ENCODE measurements at places on chromosomes 7 and 10.

GRCh38 chr10:129466703-129467358, at the start of gene MGMT:
Gene MGMT (plus strand): TSS chr10:129467241.
- DNase-seq: peak; percentile 95

GRCh38 chr10:44684661-44685060, 226.5 kb upstream of the TMEM72 start:
- no peak for DNase-seq

DNA sequence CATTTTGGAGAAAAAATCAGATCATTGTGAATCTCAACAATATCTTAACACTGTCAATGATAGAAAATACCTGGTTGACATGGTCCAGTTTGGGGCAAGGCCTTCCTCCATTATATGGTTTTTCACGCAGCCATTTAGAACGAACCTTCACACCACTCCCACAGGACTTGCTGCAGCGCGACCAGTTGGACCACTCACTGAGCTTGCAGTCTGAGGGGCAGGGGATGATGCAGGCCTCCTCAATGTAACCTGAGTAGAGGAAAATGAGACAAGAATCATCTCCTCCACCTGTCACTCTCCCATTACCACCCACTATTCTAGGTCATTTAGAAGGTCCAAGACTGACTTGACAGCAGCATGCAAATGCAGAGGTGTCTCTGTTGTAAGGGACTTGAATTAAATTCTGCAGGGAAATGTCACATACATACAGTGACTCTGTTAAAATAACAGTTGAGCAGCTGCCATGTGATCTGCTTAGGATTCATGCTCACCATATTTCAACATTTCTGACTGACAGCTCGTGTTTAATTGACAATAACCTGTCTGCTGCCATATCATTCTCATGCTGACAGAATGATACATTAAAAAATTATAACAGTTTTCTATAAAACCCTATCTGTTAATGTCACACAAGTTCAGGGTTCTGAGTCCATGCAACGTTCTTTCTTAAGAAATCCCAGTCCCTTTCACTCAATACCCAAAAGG, 403.0 kb downstream of the THSD7A start:
- no peak for DNase-seq

DNA sequence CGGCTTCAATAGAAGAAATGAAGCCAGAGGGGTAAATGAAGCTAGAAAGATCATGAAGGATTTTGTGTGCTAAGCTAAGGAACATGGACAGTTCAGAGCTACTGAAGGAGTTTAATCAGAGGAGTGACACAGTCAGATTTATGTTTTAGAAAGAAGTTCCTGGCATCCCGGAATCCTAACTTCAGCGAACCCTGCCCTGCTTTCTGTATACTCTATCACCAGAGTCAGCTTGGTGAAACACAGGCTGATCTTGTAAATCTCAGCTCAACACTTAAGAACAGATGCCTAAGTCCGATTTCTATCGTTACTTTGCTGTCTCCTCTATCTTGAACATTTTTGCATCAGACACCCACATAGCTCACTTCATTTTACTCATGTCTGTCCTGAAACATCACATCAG, 9.1 kb downstream of the AHR start:
- no peak for DNase-seq

DNA sequence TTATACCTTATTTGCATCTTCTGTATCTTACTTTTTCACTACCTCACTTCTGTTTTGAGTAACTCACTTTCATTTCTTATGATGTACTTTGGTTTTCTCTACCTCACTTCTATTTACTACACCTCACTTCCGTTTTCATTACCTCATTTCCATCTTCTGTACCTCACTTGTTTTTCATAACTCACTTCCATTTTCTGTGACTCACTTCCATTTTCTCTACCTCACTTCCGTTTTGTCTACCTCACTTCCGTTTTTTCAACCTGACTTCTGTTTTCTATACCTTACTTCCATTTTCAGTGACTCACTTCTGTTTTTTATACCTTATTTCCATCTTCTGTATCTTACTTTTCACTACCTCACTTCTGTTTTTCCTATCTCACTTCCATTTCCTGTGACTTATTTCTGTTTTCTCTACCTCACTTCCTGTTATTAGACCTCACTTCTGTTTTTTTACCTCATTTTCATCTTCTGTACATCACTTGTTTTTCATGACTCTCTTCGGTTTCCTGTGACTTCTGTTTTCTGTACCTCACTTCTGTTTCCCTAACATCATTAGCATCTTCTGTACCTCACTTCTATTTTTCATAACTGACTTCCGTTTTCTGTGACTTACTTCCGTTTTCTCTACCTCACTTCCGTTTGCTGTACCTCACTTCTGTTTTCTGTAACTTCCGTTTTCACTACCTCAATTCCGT, 493.1 kb upstream of the AKR1E2 start:
- DNase-seq: no peak

DNA sequence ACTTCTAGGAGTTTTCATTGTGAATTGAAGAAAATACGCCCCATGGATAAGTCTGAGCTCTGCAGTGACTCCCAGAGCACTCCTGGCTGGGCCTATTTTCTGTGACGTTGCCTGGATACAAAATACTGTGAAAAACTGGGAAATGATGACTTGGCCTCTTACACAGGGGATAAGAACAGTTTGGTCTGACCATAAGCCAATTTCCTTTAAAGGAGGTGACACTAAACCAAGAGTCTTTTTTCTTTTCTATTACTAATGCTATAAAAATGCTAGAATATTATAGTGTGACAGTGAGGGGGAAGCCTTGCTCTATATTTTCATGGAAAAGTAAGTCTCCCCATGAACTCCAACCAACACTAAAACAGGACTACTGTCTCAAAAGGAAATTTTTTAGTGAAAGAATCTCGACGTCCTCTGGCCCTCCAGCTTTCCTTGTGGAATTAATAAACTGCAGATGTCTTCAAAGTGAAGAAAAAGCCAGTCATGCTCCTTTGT, 45.5 kb downstream of the MYOF start:
- no peak for DNase-seq

- DNase-seq: no peak
Measured at GRCh38 chr7:101608772-101609713, 20.1 kb downstream of the MYL10 start.

GRCh38 chr7:18459484-18460245, 35.9 kb upstream of the HDAC9 start:
- DNase-seq: no peak

DNA sequence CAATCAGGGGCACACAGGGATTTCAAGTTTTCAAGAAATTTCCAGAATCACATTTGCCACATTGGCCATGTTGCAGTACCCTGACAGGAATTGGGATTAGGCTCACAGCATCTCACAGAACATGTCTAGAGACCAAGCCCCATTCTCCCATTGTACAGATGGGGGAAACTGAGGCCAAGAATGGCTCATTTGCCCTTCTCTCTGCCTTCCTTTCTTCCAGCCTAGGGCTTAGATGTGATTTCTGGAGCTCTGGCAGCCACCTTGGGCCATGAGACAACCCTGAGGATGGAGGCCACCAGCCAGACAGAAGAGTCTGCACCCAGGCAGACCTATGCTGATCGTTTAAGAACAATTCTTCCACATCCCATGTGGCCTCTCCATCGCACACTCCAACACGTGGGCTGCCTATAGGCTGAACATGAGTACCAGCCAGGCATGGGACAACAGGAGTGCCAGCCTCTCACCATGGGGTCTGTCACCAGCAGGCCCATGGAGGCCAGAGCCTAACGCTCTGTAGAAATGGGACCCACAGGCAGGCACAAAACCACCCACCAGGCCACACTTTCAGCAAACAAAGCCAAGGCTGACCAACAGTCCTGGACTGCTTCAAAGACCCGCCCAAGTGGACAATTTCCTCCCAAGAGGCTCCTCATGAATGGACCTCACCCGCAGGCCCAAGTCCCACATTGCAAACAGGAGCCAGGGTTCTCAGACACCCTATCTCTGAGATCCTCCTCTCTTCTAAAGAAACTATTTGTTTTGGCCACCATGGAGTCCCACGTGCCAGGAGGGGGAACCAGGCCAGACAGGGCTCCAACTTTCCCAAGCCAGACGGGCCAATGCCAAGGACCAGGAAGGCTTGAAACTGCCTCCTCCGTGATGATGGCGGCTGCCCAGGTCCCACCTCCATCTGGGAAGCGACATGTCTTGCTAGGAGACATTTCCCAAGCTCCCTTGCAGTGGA, 20.7 kb downstream of the PDGFA start:
- no peak for DNase-seq

GRCh38 chr7:139139150-139139549, 29.6 kb upstream of the ZC3HAV1 start:
- no peak for DNase-seq

GRCh38 chr7:155858521-155859061, 46.3 kb upstream of the SHH start:
- DNase-seq: no peak

DNA sequence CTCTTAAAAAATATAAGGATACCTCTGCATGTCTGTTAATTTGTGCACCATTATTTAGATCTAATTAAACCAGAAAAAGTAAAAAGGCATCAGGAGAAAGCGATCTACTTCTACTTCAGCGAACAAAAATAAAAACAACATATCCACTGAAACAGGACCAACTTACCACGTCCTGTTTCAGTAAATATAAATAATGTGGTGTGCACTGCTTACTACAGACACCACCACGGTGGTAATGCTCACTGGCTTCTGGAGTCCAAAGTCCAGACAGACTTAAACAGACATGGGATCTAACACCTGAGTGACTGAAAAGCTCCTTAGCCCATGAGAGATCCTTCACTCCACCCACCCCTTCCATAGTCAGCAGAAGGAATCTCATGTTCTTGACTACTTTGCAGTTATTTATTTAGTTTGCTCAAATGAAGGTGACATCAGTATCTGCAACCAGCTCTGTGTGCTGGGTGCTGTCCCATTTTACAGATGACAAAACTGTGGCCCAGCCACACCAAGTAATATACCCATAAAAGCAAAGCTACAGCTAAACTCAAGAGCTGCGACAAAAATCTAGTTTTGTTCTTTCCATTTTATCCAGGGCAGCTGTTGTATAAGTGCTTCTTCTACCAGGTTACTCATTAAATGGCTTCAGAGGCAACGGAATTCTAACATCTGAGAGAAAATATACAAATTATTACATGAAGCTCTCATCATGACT, 62.1 kb upstream of the NCAPG2 start:
- no peak for DNase-seq

- DNase-seq: no peak
Measured at GRCh38 chr7:128963327-128963757, 25.6 kb downstream of the IRF5 start.

GRCh38 chr10:128950916-128951275, 516.1 kb upstream of the MGMT start:
- DNase-seq: no peak

DNA sequence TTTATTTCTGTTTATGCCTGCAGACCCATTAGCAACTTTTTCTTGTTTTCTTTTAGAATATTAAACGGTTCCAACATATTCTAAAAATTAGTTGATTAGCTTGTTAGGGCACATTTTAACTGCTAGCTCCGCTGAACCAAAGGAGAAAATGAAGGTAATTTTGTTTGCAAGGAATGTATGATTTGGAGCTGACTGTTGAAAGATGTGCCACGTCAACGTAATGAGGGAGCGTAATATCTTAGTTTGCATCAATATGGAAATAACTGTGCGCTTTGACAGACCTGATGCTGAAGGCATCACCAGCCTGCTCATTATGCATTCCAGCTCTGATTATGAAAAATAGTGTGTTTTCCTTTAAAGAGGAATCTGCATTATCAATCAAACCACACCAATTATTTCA, 102.0 kb upstream of the CTBP2 start:
- no peak for DNase-seq

GRCh38 chr10:102198027-102198426, 28.1 kb upstream of the ELOVL3 start:
- no peak for DNase-seq

GRCh38 chr10:11475831-11476434, 135.5 kb downstream of the USP6NL start:
- DNase-seq: no peak

GRCh38 chr10:74011017-74011416, 13.1 kb downstream of the VCL start:
- DNase-seq: no peak

DNA sequence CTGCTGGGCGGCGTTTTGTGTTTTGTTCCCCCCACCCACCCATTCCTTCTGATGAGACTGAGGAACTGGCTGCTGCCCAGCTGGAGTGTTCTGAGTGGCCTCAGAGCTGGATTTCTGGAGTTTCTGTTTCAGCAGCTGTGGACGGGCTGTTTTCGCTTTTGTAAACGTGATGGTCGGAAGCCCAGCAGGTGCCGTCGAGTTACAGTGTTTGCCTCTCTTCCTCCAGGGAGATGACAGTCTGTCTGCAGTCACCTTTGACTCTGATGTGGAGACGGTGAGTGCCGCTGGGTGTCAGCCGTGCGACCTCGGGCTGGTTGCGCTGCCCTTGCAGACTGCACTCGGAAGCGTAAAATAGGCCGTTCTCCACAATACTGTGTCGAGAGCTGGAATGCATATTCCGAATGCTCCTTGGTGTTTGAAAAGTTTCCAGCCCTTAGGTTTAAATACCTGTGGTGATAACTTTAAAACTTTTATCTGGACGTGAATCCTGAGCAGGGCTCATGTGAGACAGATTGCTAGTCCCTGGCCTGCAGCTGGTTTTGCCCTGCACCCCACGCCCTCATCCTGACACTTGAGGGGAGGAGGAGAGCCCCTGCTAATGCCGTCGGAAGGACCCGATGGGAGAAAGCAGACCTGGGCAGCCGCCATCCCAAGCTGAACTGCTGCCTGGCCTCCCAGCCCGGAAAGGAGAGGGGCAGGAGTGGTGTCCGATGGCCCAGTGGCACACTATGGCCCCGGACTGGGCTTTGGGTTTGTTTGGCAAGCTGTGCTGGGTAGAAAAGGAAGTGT, 8.3 kb downstream of the IQCE start:
- no peak for DNase-seq

GRCh38 chr7:73435471-73436009, 2.0 kb downstream of the FZD9 start:
- DNase-seq: no peak

- DNase-seq: no peak
Measured at GRCh38 chr7:50718876-50719275, 63.8 kb downstream of the GRB10 start.

DNA sequence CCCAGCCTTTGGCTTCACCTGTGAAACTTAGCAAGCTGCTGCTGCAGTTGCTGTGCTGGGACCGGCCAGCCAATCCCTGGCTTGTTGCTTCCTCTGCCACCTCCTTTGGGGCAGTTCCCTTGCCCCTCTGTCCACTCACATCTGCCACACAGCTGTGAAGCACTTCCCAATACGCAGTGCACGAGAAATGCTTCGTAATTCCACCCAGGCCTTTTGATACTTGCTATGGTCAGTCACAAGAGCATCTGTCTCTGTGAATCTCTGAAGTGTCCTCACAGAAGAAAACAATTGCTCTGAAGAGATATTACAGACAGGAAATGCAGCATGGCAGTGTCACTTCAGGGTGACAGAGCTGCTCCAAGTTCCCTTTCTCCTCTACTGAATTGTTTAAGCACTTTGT, 208.5 kb downstream of the PTEN start:
- no peak for DNase-seq

DNA sequence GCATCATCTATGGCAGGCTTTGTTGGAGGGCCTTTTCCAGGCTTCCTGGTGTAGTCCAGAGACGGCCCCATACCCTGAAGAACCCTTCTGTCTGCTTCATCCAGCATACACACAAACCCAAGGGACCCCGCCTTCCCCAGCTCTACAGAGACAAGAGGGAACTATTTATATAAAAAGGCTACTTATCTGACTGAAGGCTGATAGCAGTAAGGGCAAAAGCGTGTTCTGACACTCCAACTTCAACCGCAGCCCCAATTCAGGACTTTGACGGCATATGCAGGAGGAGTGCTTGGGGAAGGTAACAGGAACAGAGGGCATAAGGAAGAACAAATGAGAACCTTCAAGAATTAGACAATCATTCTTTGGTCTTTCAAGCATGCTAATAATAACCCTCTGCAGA, 21.0 kb downstream of the GNA12 start:
- DNase-seq: no peak

Data from CD4-positive, alpha-beta T cell treated with Interleukin-15 for 1 hour (primary cell).